Pancreas (tissue), 10 donors: ENCODE measurements at places on chromosomes 7 and 10.

GRCh38 chr10:124205432-124205831, 112.0 kb upstream of the CHST15 start:
- no peak for DNase-seq

GRCh38 chr7:50204581-50204980, 99.9 kb upstream of the IKZF1 start:
- DNase-seq, result no peak

GRCh38 chr10:110413049-110413783, 84.5 kb upstream of the DUSP5 start:
- DNase-seq, result no peak

- no peak for DNase-seq
Measured at GRCh38 chr10:124849111-124849773, 47.6 kb downstream of the ABRAXAS2 start.

DNA sequence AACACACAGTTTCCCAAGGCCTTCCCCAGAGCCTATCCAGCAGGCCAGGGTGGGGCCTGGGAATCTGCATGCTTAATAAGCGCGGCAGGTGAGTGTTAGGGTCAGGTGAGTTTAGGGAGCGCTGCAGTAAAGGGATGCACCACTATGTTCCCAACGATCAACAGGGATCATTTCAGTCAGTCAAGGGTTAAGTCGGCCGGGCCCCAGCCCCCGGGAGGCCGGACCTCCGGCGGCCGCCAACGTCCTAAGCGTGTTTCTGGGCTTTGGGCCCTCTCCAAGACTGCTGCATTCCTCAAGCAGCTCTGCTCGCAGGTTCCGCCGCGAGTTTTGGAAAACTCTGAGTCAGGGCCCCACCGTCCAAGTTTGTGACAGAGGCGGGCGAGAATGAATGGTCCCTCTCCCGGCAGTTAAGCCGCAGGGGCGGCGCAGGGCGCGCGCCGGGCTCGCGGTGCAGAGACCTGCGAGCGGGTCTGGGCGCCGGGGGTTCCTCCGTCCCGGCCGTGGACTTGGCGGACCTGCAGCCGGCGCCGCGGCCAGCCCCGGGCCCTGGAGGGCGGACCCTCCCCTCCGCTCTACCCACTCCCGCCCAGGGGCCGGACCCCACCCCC, 81.6 kb downstream of the ARHGAP22 start:
- peak; percentile 48 for DNase-seq

DNA sequence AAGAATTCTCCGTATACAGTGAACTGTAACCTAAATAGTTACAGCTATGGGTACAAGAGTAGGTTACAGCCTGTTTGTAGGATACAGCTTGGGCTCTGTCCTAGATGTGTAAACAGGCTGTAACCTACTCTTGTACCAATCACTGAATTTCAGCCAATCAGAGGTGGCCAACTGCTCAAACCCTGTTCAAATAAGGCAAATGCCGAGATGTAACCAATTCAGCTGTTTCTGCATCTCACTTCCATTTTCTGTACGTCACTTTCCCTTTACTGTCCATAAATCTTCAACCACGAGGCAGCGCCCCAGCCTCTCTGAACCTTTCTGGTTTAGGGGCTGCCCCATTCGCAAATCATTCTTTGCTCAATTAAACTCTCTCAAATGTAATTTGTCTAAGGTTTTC, 8.3 kb upstream of the MMP21 start:
- DNase-seq, result no peak

GRCh38 chr7:71705217-71705616, 573.3 kb downstream of the GALNT17 start:
- DNase-seq, result no peak

DNA sequence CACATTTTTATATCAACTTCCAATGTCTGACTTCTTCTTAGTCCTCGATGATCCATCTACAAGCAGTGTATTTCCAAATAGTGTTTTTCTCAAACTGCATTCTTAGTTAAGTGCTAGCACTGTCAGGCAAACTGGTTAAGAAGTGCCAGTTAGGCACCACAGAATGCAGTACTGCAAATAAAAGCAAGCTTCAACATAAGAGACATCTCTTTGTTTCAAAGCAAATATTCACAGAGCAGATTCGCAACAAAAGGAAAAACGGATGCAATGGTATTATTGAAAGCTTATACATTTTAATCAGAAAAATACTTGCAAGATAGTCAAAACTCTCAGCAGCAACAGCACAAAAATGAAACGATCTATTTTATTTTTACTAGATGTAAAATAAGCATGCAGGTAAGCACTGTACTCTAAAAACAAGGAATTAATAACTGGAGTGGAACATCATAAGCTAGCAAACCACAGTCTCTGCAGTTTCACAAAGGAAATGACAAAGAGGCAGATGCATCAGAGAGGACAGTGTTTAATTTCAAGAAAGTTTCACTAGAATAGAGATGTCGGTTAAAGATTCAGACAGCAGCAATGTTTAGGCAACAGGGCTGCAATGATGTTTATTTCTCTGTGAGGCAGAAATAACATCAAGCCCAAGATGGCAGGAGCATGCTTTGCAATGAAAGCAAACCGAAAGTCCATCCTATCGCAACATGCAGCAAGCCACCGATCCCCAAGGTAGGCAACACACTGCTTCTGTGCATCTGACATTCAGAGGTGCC, 82.0 kb downstream of the FGFR2 start:
- no peak for DNase-seq

GRCh38 chr7:5422396-5423305, 983 bp downstream of the TNRC18 start:
- no peak for DNase-seq

DNA sequence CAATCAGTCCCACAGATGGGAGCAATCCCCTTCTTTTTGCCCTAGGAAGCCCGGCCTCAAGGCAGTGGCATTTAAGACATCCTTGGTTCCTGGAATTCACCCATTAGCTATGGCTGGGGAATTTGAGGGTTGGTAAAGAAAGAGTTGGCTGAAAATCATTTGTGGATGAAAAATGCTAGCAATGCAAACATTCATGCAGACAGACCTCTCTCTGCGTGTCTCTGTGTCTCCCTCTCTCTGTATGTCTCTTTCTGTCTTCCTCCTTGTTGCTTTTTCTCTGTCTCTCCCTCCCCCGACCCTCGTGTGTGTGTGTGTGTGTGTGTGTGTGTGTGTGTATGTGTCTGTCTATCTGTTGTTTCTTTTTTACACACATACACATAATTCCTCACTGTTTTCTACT, 19.4 kb downstream of the LDB3 start:
- DNase-seq, result no peak

- no peak for DNase-seq
Measured at GRCh38 chr10:12394241-12395033, 45.1 kb downstream of the CAMK1D start.

DNA sequence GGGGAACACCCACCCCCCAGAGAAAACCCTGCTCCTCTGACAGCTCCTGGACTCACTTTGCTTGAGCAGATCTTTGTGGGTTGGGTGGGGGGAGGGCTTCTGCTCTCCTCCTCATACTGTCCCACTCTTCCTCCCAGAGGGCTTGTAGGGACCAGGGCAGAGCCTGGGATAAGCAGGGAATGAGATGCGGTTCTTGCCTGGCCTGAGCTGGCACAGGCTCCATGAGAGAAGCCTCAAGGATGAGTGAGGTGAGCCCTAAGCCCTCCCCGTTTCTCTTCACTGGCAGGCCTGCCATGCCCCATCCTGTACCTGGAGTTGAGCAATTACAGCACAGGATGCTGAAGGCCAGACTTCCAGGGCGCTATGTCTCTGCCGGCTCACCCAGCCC, 134.7 kb downstream of the ADAM12 start:
- no peak for DNase-seq

DNA sequence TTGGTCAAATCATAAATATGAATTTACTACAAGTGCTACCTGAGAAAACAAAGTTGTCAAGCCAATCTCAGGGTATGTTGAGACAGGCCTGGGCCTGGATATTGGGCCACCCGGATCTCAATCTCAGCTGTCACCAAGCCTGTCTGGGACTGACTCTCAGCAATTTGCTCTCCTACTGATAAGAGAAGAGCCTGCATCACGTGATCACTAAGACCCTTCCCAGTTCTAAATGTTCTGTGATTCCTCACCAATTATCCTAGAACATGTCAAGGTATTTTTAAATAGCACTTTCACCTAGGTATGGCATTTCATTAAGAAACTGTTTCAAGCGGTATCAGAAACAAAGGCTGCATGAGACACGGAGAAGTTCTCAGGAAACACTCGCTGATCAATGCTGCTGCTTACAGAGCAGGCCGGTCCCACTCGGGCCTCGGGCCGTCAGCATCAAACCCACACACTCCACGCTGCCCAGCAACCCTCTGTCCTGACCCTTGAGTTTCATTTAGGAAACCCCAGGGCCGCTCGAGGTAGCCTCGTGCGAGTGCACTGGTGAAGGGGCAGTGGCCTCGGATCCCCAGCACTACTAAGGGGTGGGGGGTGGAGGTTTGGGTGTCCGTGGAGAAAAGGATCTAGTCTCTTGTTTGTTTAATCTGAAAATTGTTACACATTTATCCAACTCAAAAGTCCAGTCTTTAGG, 4.1 kb downstream of the KLF6 start:
- DNase-seq, result no peak

DNA sequence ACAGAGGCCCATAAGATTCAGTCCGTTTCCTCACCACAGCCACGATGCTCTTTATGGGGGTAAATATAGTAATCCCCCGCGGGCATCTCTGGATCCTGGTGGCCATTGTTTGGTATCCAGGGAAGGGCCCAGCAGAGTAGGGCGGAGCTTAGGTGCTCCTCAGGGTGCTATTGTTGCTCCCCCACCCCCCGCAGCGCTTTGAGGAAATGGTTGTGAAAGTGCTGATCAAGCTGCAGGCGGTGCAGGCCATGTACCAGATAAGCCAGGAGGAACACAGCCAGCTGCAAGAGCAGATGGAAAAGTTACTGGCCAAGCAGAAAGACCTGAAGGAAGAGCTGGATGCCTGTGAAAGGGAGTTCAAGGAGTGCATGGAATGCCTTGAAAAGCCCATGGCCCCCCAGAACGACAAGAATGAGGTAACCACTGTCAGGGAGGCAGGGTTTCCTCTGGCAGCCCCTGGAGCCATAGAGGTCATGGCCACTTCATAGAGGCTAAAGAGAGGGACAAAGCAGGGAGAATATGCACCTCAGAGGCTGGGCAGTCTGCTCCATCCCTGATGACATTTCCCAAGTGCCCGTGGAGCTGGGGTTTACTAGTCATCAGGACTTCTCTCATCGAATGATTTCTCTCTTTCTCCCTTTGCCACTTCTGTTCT, 17.6 kb upstream of the FLNC start:
- peak; percentile 55 for DNase-seq

GRCh38 chr7:17939211-17939605, 1.1 kb downstream of the SNX13 start:
- DNase-seq, result no peak

DNA sequence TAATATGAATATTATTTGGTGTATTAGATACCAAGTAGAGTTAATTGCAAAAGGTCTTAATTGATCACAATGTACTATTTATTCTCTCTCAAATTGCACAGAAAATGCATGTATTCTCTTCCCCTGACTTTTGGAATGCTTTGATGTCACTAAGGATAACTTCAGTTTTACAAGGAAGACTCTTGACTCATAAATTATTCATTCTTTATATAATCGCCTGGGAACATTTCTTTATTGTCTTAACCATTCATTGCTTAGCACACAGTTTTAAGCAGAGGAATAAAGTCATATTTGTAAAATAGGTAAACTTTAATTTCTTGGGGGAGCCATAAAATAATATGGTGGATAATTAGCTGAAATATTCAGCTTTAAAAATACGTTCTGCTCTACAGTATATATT, 306.0 kb upstream of the TMEM229A start:
- no peak for DNase-seq

GRCh38 chr10:43970018-43970698, 321.5 kb upstream of the ZNF32 start:
- no peak for DNase-seq

DNA sequence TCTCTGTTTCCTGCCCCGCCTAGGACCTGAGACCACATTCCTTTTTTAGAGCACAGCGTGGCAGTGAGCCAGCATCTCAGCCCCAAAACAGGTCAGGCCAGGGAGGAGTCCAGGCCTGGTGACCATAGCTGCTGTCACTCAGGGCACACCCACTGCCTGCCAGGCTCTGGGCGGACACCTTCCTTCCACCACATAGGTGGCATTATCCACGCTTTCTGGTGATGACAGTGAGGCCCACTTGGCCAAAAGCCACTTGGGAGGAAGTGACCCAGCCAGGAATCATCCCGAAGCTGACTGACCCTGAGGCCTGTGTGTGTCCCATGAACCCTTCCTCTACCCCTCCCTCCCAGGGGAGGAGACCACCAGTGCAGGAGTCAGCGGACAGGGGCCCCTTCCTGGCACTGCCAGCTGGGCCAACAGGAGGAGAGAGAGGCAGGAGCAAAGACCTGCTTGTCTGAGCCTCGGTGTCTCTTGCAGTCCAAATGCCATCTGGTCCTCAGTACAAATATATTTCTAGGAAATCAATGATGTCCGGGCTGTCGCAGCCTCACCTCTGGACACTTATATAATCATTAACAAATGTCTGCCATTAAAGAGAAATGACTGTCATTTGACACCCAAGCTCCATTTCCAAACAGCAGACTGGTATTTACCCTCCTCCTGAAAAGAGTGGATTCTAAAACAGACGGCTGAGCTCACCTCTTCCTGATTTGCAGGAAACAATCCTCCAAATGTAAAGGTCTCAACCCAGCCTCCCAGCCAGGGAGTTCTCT, 63.0 kb downstream of the ABRAXAS2 start:
- DNase-seq, result peak; percentile 56

GRCh38 chr10:474946-475345, 214.5 kb downstream of the DIP2C start:
- DNase-seq, result no peak

- DNase-seq, result no peak
Measured at GRCh38 chr10:5449823-5450222, 37.5 kb downstream of the NET1 start.

DNA sequence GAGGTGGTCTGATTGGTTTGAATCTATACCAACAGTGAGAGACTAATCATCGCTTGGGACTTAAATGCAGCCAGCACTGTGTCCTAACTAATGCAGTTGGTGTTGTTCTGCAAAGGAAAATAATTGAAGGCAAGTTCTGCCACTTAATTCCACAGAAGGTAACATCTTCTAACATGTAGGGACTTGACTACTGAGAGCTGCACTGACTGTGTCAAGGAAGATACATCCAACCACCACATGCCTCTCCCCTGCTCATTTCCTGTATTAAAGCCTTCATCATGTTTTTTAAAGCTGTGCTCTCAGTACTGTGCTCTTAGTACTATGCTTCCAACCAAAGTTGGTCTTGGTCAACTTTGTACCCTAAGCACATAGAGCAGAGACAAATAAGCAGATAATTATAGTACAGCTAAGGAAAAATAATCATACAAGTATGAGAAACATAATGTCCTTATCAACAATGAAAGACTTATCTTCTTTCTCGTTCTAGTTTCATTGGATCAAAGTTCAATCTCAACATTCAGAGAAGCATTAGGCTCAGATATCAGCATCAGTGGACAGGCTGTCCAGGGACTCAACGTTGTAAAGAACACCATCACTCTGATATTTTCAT, 2.8 kb upstream of the CYP3A4 start:
- DNase-seq, result no peak

GRCh38 chr10:84542522-84543490, 214.4 kb downstream of the CCSER2 start:
- no peak for DNase-seq

DNA sequence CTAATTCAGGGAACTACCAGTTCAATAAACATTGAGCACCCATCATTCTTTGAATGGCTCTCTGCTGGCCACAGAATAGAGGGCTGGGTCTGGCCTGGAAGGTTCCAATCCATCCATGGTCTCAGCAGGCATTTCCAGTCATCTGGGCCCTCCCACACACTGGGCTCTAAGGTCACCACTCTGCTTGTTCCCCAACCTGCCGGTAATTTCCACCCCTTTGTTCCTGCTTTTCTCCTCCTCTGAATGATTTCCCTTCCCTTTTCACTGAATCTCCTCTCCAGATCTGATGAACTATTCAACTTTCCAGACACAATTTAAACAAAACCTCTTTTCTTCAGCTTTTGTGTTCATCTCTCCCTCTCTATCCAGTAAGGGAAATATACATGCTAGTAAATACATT, 2.6 kb downstream of the BZW2 start:
- no peak for DNase-seq
